ENCODE measurements at places on chromosomes 12 and 14. TPM values are rescaled to one million over a fixed set of nuclear protein-coding genes. Genes with fewer than 3 reads are reported as not detected.

RPAP3 gene
- total RNA-seq, result 17.8 TPM

RERG gene
- not detected for total RNA-seq

LMO3 gene
- total RNA-seq, result not detected

RNASE7 gene
- total RNA-seq, result not detected

IL26 gene
- total RNA-seq, result not detected

DNA sequence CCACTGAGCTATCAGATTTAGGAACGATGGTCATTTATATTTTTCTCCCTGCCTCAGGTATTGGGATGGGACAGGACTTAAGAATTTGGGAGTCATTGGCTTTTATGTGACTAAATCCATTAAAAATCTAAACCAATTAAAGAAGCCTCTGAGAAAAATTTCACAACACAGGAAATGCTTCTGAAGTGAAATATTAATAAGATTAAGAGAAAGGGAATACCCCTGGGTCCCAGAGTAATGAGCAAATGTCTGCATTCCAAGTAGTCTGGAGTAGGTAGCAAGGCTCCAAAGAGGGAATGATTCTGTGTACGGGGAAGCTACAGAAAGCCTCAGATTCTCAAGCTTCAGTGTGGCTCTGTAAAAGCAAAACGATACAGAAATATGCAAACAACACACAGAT, 707 bp upstream of the MED6 start:
- DNase-seq, result no peak

DNA sequence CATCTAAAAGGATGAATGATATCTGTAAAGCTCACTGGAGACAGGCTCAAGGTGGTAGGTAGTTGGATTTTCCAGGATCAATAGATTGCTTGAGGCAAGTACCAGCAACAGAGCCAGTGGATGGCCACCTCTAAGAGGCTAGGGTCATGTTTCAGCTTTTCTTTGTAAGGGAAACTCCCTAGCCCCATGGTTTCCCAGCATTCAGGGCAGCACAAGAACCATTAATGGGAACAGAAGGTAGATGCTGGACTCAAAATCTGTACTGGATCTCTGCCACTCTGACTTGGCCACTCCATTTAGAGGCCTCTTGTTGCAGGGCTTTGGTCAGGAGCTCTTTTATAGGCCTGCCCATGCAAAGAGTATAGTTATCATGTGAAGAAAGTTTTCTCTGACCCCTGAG, 76.1 kb upstream of the DYRK2 start:
- DNase-seq, result no peak

GRCh38 chr12:5996459-5996858, 51.4 kb upstream of the ANO2 start:
- DNase-seq, result no peak

DNA sequence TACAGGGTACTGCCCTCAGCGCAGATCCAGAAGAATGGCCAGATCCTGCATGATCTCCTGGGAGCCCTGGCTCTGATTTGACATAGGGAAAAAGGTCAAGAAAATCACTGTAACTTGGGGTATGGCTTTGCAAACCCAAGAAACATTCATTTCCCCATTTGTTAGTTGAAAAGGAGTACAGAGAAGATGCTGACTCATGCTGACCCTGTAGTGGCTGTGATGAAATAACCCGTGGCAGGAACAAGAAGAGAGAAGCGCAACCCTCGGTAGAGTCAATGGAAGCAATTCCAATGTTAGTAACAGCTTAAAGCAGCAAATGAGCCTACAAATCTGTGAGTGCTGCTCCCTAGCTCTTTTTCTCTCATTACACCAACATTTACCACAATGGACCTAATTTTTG, 281.6 kb upstream of the NPAS3 start:
- DNase-seq, result no peak

GRCh38 chr14:74793506-74794155, 30.5 kb downstream of the YLPM1 start:
- DNase-seq, result peak; percentile 55

- DNase-seq, result no peak
These were observed 784 bp downstream of the RPL6 start for GRCh38 chr12:112408621-112409020.

DNA sequence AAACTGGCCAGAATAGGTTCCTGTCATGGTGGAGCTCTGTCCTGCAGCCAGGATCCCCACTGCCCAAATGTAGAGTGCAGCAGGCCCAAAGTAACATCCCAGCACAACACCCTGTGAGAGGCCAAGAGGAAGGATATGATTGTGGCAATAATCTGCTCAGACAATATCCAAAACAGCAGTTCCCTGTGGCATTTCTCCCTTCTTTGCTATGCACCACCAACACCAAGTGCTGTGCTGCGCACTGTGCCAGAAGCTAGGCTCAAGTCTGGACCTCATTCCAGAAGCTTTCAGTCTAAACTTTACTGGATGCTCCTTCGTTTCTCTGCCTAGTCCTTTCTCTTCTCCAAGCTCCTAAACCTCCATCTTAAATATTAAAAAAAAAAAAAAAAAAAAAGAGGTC, 33.4 kb downstream of the SLC11A2 start:
- no peak for DNase-seq
